Mesenteric fat pad (tissue), 1 donor: ENCODE measurements at places on chromosomes 5 and 9. TPM values are rescaled to one million over a fixed set of nuclear protein-coding genes. Genes with fewer than 3 reads are reported as not detected.

DNA sequence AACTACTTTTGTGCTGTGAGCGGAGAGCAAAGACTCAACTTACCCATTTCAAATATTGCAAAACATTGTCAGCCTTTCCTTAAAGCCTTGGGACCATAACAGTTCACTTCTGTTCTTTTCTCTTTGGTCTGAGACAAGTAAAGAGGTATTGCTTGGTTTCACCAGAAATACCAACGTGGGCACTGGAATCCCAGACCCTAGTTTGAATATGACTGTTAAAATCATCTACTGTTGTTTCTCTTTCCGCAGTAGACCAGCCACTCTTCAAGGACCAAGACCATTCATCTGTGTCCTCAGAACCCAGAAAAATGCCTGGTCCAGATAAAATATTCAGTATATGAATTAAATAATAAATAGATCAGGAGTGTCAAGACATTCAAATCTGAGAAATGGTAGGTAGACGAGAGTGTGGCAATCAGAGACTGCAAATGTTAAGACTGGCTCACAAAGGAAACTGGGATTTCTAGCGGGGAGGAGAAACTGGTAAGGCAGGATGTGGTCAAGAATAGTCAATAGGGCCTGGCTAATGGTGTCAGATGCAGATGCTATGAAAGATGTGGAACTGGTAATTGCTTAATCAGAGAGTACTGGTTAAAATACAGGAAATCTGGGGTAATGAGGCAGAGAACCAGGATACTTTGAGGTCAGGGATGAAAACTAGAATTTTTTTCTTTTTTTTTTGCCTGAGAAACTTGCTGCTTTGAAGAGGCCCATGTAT, 82.1 kb upstream of the IL33 start:
- no peak for DNase-seq

GRCh38 chr9:108662091-108662875, 193.5 kb downstream of the ACTL7B start:
- DNase-seq = no peak

GRCh38 chr5:127006744-127007143, 23.6 kb downstream of the MARCHF3 start:
- DNase-seq = no peak

- no peak for DNase-seq
These were observed 681 bp upstream of the TMEFF1 start for GRCh38 chr9:100472268-100472667.

GRCh38 chr5:135219868-135220267, 179.2 kb downstream of the MACROH2A1 start:
- DNase-seq = peak; percentile 33

- DNase-seq = no peak
These were observed 89.7 kb downstream of the IQGAP2 start for GRCh38 chr5:76492819-76493189.

DNA sequence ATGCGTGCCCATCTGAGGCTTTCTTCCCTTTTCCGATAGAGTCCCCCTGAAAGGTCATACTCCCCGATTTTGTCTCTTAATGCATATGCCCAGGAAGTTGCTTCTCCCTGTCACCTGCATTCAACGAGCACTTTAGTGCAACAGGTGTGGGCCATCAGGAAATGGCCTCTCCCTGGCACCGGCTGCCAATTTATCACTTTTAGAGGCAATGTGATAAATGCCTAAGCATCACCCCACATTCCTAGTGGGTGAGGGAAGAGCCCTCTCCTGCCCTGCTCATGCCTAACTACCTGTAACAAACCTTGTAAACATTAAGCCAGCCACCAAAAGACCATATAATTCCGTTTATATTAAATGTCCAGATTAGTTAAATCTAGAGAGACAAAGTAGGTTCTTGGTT, 1.1 kb upstream of the SNAPC3 start:
- no peak for DNase-seq

DNA sequence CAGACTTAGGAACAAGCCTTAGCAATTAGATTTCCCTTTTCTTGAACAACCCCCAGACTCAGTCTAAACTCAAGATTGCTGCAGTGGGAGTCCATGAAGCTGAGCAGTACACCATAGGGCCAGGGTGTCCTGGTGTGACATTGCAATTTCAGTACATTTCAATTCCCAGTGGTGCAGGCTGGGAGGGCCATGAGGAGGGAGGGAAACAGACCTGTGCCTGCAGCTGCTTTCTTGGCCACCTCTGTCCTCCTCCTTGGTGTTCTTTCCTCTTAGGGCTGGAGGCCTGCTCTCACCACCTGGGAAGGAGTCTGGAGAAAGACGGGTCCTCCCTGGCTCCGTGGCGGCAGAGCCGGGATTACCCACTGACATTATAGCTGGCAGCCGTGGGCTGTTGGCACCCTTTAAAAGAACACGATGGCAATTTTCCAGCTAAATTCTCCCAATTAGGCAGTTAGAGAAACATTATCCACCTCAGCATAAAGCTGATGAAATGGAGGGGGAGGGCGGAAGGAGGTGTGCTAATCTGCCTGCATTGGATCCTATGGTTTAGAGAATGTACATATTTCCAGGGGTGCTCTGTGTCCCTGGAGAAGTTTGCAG, 186.4 kb downstream of the SLIT3 start:
- DNase-seq = no peak

DNA sequence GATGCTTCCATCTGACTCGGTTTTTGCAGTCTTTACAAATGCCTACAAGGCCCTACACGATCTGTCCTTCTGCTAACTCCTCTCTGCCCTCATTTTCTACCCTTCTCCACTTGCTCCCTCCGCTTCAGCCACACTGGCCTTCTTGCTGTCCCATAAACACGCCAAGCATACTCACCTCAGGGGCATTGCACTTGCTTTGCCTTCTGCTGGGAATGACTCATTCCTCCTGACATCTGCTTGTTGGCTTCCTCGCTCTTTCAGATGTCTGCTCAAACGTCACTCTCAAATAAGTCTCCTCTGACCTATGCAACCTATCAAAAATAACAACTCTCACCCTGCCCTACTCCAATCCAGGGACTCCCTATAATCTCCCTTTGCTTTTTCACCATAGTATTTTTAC, 28.2 kb downstream of the CDC25C start:
- no peak for DNase-seq

DNA sequence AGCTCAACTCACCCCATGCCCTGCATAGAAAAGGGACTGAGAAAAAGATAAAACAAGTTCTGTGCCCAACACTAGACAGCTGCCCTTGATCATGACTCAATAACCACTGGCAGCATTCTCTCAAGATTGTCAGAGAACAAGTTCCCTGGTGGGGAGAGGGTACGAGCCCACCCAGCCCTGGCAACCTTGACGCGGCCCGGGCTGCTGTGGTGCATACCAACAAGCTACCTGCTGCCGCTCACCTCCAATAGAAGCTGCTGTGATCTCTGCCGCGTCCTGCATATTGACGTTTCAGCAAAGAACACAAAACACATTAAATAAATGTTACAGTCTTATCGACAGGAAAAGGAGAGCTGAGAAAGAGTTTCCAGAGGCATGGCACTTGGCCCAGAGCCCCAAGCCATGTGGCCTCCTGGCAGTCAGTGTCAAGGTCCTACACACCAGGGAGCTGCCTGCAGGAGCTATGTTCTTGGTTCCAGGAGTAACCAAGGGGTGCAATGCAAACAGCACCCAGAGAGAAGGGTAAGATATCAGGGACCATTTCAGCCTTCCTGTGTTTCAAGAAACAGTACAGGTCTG, 28.3 kb downstream of the WHRN start:
- DNase-seq = no peak

GRCh38 chr9:96025995-96026602, 150.6 kb downstream of the ERCC6L2 start:
- peak; percentile 86 for DNase-seq

DNA sequence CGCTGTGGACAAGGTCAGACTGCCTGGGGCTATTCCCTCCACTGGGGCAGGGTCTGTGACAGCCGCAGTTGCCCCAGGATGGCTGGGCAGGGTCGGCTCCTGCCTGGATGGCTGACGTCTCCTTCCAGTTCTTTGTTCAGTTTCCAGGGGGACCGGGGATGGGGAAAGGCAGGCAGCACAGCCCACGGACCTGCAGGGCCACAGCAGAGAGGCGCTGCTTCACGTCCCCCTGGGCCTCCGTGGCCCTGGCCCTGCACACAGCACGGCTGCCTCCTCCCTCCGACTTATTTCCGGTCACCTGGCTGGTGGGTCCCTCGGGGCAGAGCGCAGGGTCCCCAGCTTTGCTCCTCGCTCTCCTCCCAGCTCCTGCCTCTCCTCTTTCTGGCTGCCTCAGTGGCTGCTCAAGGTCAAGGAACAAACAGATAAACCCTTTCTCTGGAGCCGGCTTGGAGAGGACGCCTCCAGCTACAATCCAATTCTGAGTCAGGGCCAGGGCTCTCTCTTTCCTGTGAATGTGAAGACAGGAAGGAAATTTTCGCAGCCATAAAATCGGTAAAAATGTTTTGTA, 169.7 kb downstream of the C9orf50 start:
- no peak for DNase-seq

DNA sequence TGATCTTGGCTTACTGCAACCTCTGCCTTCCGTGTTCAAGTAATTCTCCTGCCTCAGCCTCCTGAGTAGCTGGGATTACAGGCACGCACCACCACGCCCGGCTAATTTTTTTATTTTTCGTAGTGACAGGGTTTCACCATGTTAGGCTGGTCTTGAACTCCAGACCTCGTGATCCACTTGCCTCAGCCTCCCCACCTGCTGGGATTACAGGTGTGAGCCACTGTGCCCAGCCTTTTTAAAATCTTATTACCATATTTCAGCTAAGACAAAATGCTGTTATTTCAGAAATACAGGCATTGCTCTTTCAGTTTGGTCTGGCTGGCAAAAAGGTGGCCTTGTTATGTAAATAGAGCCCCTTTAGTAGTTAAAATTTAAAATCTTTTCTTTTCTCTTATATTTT, 46.9 kb upstream of the GLDC start:
- no peak for DNase-seq

DNA sequence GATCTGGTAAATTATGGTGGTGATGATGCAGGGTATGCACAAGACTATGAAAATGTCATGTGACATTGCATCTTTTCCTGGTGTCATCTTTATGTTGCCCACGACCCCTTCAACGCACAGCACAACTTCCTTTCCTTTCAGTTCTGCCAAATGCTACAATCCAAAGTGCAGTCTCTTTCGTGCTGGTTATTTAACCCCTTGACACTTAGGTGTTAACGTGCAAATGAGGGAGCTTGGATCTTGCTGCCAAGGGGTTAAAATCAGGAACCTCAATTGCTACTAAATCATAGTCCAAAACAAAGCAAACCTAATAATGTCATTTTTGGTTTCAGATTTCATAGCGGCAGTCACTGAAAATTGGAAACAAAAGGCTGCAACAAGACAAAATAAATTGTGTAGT, 16.0 kb downstream of the CTSL start:
- DNase-seq = no peak

GRCh38 chr5:142600611-142601358, 85.1 kb downstream of the FGF1 start:
- no peak for DNase-seq

GRCh38 chr5:35058374-35058788, 10.6 kb upstream of the AGXT2 start:
- DNase-seq = no peak

AK8 gene
- total RNA-seq = 1.5 TPM

PRUNE2 gene
- total RNA-seq = 13.9 TPM

SSBP2 gene
- 29.0 TPM for total RNA-seq

SLC6A18 gene
- total RNA-seq = not detected

NR2F1-AS1 gene
- 23.2 TPM for total RNA-seq

CBY3 gene
- total RNA-seq = not detected
